Caki2 (cell line): ENCODE measurements at places on chromosomes 11 and 22. TPM values are rescaled to one million over a fixed set of nuclear protein-coding genes. Genes with fewer than 3 reads are reported as not detected.

- no peak for DNase-seq
These were observed 126.7 kb upstream of the B3GAT1 start for GRCh38 chr11:134538742-134539141.

DNA sequence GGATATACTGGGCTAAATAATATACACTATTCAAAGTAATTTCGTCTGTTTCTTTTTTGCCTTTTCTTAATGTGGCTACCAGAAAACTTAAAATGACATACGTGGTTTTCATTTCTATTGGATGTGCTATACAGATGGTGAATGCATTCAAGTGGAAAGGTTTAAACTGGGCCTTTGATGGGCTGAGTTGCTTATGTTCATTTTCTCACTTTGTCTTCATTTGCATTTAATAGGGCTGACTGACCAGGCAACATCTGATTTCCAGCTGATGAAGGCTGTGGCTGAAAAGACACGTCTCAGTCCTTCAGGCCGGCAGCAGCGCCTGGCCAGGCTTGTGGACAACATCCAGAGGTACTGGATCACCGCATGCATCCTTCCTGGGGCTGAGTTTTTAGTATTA, 27.9 kb downstream of the PIWIL4 start:
- DNase-seq, result no peak

DNA sequence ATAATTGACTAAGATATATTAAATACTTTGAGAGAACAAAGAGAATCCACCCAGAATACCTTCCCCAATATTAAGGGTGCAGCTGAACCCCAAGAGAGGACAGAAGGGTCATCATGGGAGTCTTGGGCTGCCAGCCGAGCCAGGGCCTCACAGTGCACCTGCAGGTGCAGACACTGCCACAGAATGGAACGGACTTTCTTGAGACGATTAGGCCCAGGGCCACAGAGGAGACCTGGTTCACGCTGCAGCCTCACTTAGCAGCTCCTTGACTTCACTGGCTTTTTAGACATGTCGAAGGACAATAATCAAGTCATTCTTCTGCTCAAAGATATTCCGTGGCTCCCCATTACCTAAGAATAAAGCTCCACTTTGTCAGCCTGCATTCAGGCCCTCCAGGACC, 100.6 kb downstream of the PHF21B start:
- no peak for DNase-seq

DNA sequence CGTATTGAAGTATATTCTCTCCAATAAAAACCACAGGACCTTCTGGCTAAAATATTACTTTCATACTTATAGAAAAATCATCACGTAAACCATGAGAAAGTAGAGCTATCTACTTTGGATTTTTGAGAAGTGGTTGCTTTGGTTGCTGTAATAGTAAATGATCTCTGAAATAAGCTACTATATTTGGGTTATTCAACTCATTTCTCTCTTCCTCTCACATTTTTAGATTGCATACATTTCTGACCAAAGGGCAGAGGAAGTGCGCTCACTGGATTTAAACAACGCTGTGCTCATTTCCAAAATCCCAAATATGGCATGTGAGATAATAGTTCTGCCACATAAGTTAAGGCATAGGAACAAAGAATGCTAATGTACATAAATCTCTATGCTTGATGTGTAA, 357.0 kb downstream of the LRRC4C start:
- no peak for DNase-seq

DNA sequence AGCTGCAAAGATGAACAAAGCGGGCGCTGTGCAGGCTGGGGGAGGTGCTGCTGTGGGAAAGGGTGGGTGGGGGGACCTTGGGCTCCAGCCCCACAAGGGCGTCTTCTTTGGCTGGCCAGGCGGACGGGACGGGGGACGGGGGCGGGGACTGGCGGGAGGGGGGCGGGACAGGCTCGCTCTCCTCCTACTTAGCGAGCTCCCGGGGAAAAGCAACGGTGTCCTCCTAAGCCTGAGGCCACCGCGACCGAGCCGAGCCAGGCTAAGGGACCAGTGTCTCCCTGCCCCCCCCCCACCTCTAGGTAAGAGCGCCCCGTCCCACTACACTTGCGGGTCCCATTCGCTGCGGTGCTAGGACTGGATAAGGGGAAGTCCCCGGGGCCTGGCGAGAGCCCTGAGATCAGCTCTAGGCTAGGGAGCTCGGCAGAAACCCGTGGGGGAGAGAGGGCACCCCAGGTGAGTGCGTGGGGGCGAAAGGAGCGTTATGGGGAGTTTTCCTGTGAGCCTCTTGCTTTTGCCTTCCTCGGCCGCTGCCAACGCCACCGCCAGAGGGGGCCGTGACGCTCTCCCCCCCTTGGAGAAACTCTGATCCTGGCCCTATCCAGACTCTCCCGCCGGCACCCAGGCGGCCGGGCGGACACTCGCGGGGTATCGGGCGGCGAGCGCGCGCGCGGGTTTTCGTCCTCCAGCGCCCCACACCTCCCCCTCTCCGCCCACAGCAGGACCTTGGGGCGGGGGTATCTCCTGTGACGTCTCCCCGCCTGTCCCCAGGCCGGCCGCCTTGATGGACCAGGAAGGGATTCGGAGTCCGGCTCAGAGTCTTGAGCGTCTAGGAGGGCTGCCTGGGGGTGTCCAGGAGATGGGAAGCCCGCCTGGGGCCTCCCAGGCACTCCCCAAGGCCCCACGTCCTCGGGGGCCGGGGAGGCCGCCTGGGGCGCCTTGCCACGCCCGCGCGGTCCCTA, at the start of gene PHLDB1:
Gene PHLDB1 (plus strand): TSS at position 215 of the 959 bp plus-strand sequence. CDS start 6,222 bp downstream, outside the sequence.
- peak; percentile 53 for DNase-seq

GRCh38 chr11:78654866-78655265, 80.2 kb upstream of the NARS2 start:
- no peak for DNase-seq

DNA sequence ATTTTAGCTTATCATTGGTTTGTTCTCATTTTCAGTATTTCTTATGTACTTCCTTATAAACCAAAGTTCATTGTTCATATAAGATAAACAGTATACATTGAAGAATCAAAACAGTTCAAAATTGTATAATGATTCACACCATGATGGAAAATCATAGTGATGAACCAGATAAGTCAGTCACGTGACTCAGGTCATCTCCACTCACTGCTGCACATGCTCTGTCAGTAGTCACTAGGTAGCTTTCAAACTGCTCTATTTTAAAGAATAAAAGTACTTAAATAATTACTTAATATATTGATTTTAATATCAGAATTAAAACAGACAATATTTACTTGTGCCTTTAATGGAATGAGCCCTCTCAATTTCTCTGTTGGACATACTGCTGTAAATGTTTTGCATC, 37.5 kb downstream of the PDHX start:
- DNase-seq, result no peak

The GLB1L2 gene
- total RNA-seq, result 0.23 and 1.9 TPM in 2 replicates

The GTPBP1 gene
- 14.0 and 19.3 TPM in 2 replicates for total RNA-seq
